ENCODE measurements at places on chromosomes 3 and 15.

DNA sequence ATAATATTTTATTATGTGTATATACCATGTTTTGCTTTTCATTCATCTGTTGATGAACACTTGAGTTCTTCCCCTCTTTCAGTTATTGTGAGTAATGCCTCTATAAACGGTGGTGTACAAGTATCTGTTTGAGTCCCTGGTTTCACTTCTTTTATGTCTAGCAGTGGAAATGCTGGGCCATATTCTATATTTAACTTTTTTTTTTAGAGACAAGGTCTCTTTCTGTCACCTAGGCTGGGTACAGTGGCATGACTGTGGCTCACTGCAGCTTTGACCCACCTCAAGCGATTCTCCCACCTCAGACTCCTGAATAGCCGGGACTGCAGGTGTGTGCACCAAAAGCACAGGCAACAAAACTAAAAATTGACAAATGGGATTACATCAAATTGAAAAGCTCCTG, 19.9 kb downstream of the GOLM2 start:
- DNase-seq: peak; percentile 27

DNA sequence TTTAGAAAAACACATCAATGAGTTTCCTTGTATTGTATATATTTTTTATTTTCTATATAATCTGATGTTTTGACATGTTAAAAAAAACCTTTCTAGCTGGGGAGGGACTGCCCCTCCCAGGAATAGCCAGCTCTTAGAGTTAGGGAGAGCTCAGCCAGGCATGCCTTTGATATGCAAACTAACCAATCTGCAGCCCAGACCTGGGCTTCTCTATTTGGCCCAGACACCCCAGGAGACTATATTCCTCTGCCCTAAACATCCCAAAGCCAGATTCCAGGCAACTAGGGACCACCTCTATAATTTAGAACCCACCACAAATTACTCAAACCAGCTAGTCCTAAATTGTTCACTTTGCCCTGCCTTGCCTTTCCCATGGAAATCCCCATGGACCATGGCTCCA, 390.9 kb upstream of the ADAMTS9 start:
- no peak for DNase-seq

- DNase-seq: no peak
Measured at GRCh38 chr3:27559835-27560234, 75.7 kb upstream of the SLC4A7 start.

- no peak for DNase-seq
Measured at GRCh38 chr15:52181938-52182780, 9.0 kb downstream of the GNB5 start.

DNA sequence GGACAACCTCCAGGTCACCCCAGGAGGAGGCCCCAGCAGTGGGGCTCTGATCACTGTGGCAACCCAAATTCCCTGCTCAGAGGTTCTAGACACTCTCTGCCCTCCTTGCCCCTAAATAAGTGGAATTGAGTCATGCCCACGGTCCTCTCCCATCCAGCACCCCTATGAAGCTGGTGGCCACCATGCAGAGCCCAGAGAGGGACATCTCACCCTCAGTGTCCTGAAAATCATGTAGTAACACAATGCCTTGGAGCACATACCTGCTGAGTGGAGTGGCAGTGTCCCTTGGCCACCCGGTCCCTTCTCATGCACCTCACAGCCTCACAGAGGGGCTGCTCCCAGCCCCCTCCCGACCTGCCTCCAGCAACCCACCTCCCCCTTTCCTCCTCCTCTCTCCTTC, 114.3 kb upstream of the MEF2A start:
- DNase-seq: no peak

DNA sequence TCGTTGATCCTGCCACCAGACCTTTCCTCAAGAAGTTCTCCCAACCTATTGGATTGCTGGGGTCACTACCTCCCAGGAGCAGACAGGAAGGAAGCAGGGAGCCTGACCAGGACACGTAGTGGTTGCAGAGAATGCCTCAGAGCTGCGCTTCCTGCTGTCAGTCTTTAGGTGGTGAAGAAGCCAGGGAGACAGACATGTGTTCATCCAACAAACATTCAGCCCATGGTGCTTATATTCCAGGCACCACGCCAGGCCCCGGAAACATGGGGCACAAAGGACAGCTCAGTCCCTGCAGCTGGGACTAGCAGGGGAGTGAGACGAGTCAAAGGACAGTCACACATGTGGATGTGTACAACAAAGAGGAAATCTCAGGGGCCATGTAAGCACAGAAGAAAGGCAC, 26.0 kb upstream of the CORO2B start:
- no peak for DNase-seq

DNA sequence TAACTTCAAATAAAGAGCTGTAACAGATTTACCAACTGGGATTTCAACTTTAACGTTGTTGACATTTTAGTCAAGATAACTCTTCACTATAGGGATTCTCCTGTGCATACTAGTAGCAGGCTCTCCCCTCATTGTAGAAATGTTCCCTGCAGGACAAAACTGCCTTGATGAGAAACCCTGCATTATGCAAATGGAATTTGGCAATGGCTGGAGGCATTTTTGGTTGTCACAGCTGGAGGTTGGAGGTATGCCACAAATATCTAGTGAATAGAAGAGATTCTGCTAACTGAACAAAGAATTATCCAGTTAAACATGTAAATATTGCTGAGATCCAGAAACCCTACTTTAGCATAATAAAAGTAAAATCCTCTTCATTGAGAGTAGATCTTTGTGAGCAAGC, 928.8 kb upstream of the ALCAM start:
- no peak for DNase-seq

Data from activated T-cell treated with anti-CD3 and anti-CD28 coated beads for 48 hours (primary cell).